ENCODE measurements at places on chromosomes 5 and 9.

DNA sequence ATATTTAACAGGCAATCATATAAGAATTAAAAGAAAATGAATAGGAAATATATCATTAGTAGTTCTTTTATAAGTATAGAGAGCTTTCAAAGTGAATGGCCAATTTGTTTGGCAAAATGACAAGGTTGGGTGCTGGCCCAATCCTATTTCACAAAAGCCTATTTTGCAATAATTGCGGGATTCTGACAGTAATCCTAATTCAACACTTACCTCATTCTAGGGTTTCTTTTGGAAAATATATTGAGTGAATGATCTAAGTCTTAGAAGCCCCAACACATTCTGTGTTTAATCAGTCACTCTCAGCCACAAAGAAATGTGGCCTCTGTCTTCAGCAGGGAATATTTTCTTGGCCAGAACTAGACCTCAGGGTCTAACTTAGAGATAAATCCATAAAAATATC, 835.9 kb upstream of the ZNF608 start:
- no peak for DNase-seq

- no peak for DNase-seq
These were observed 261.5 kb downstream of the FANCC start for GRCh38 chr9:95055851-95056551.

DNA sequence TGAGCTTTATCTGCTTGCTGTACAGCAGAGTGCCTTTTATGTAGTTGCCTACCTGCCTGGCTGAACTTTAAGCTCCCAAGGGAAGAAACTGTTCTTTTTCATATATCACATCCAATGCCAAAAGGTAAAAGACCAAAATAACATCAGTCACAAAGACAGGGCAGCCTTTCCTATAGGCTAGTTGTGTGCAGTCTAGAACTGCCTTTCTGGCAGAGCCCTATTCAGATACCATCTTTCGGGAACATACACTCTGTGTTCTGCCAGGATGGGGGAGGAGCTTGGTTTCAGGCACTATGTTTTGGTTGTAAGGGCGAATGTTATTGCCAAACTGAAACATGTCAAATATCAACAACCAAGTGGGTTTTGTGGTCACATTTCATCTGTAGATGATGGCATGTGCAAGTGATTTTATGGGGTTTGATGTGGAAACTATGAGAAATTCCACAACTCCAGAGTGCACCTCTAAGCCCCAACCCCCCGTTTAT, 314.5 kb downstream of the ADGRV1 start:
- DNase-seq = no peak

- DNase-seq = no peak
These were observed 159.7 kb downstream of the TLE1 start for GRCh38 chr9:81529556-81530193.

- DNase-seq = peak; percentile 47
These were observed at the start of gene HACD4 for GRCh38 chr9:21031091-21031807. TSS of gene HACD4 (minus strand) at chr9:21031640. CDS start at chr9:21031590, 50 bp downstream.

DNA sequence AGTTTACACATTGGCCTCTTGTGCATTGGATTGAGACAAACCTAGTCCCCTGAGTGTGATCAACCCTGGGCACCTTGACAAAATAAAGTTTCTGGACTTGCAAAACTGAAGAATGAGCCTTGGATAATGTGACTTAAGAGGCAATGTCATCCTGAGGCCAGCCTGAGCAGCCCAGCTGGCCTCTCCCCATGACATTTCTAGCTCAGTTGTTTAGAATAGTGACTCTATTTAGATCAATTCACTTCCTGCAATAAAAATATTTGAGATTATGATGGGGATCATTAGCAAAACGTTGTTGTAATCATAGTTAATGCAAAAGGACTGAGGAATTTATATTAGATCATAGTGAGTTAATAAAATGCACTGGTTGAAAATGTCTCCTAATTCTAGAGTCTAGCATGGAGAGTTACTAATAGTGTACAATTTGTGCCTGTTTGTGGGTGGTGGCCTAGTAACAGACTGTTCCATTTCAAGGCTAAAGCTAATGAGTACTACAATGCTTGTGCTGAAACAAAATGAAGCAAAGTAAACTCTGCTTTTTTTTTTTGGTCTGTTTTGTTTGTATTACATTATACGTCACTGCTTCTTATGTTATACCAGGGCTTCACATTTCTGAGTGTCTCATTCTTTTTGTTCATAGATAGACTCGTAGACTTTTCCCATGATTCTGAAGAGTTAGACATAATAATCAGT, 10.9 kb upstream of the RHOBTB3 start:
- no peak for DNase-seq

GRCh38 chr9:81472701-81473100, 216.6 kb downstream of the TLE1 start:
- no peak for DNase-seq

DNA sequence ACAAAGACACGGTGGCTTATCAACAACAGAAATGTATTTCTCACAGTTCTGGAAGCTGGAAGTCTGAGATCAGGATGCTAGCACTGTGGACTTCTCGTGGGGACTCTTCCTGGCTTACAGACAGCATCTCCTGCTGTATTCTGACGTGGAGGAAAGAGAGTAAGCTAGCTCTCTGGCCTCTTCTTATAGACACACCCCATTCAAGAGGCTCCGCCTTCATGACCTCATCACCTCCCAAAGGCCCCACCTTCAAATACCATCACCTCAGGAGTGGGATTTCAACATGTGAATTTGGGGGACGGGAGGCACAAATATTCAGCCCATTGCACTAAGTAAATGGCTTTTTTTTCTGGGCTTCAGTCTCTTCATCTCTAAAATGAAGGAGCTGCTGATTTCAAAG, 27.6 kb downstream of the KCNMB1 start:
- DNase-seq = no peak

GRCh38 chr5:150309886-150310239, 7.2 kb upstream of the ARSI start:
- no peak for DNase-seq

GRCh38 chr9:101427358-101427757, 8.2 kb downstream of the ALDOB start:
- DNase-seq = no peak

DNA sequence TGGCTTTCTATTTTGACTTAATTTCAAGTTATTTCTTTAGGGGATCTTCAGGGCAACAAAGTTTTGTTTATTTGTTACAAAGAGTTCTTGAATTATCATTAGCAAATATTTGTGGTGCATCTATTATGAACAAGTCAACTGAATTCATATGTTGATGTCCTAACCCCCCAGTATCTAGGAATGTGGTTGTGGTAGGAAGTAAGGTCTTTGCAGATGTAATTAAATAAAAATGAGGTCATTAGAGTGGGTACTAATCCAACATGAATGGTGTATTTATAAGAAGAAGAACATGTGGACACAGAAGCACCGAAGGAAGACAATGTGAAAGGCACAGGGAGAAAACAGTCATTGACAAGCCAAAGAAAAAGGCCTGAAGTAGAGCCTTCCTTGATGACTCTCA, 474.0 kb upstream of the DAB2 start:
- DNase-seq = no peak

DNA sequence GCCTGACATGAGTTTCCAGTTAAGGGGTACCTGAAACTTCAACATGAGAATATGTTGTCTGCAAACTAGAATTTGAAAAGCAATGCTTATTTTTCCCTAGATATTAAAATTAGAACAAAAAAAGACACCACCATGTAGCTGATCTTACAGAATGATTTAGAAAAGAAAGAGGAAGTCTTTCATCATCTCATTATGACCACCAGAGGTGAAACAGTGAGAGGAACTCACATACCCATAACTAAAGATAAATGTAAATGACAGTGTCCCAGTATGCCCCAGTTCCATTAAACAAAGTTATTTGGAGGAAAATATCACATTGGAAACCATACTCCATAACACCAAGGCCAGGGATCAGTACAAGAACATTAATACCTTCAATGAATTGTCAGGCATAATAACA, 6.9 kb downstream of the TAF7 start:
- DNase-seq = no peak

DNA sequence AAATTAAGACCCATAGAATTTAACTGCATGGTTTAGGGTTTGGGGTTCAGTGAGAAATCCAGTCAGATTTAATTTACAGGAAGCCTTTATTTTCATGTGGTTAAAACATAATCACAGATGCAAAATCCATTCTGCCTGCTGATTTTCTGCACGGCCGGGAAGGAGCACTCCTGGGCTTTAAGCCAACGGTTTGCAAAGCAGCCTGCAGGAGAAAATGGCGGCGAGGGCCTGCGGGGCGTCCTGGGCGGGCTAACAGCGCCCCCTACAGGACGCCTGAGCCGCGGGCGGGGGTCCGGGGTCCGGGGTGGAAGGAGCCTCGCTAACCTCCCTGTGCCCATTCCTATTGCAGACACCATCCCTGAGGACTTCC, 47.6 kb downstream of the THBS4 start:
- peak; percentile 4 for DNase-seq

- no peak for DNase-seq
These were observed 698 bp upstream of the LCN2 start for GRCh38 chr9:128148509-128149000.

DNA sequence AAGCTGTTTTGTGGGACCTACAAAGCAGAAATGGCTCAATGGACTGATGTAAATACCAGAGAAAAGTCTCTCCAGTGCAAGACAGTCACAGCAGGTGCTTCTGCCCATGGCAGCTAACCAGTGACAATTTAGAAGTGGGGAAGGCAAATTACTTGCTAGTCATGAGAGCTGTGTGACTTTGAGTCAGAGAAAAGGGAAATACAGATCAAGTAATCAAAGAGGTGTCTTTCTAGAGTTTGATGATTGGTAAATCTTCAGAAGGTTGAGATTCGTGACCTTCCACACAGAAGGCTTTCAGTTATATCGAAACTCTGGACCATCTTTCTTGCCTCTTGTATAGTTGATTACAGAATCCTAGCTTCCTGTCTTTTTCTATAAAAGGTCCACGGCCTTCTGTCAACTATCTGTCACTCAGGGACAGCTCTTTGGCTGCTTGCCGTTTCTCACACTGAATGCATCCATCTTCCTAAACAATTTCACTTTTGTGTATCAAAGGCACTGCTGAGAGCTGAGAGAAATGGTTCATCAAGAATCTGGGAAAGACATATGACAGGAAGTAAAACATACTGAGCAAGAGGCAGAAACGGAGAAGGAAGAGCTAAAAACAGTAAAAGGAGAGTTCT, 993.9 kb upstream of the ACO1 start:
- no peak for DNase-seq

GRCh38 chr9:127078336-127078735, 44.1 kb downstream of the ANGPTL2 start:
- no peak for DNase-seq

GRCh38 chr5:125199968-125200865, 453.8 kb upstream of the ZNF608 start:
- no peak for DNase-seq

- DNase-seq = no peak
These were observed 86.6 kb downstream of the KCNN2 start for GRCh38 chr5:114448481-114448880.

DNA sequence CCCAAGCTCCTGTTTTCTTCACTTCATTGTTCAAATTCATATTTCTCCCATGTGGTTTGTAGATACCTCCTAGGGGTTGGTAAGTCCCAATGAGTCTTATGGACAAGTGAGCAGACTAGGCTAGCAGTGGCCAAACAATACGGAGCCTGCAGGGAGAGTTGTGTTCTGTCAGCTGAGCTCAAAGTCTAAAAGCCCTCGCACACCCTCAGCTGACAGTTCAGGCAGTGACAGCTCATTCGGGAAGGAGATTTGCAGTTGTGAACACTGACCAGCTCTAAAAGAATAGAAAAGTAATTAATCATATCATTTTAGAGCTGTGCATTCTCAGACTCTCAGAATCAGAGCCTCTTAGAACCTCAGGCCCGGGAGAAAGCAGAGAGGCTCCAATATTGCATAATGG, 95.1 kb downstream of the SH3TC2 start:
- DNase-seq = no peak

- DNase-seq = no peak
These were observed 526.4 kb downstream of the CTNND2 start for GRCh38 chr5:11377896-11378295.

- DNase-seq = no peak
These were observed 45.4 kb downstream of the JADE2 start for GRCh38 chr5:134570886-134571285.

- no peak for DNase-seq
These were observed 1.7 kb downstream of the SMIM33 start for GRCh38 chr5:139472386-139473030.

DNA sequence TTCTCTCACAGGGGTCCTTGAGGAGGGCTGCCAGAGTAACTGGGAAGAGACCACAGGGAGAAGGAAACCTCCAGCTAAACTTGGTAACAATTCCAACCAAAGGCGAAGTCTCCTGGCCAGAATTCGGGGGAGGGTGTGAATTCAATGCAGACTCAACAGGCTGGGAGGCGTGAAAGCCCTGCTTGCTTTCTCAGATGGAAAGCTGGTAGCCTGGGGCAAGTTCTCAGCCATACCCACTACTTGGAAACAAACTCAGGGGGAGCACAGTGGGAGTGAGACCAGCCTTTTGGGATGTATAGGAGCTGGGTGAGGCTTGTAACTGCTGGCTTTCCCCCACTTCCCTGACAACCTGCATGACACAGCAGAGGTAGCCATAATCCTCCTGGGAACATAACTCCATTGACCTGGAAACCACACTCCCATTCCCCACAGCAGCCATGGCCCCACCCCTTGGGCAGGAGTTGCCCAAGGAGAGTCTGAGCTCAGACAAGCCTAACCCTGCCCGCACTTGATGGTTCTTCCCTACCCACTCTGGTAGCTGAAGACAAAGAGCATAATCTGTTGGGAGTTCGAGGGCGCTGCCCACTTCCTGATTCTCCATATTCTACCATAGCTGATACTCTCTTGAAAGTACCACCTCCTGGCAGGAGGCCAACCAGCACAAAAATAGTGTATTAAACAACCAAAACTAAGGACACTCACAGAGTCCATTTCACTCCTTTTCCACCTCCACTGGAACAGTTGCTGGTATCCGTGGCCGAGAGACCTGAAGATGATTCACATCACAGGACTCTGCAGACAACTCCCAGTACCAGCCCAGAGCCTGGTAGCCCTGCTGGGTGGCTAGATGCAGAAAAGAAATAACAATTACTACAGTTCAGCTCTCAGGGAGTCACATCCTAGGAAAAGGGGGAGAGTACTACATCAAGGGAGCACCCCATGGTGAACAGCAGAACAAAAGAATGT, 123.8 kb downstream of the FAM170A start:
- DNase-seq = no peak

DNA sequence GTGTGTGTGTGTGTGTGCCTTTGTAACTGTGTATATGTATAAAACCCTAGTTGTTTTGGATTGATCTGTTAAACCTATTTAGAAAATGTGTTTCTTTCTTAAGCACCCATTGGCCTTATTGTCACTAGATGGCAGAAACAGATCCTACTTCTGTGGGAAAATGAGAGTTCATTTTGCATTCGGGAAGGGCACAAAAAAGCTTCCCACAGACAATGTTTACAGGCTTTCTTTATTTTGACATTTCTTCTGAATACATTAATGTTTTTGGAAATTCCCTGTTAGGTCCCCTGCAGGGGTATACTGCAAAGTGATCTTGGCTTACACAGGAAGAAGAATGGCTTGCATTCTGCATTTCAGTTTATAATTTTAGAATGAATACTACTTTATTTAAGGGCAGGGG, 481.8 kb upstream of the ARRDC3 start:
- DNase-seq = no peak

GRCh38 chr5:156322666-156323065, 4.3 kb upstream of the SGCD start:
- DNase-seq = no peak

GRCh38 chr9:127519301-127520166, 68.2 kb downstream of the LRSAM1 start:
- DNase-seq = no peak

Data from T follicular helper cell (primary cell).